Naive thymus-derived CD4-positive, alpha-beta T cell (primary cell): ENCODE measurements at places on chromosomes 1 and 21. TPM values are rescaled to one million over a fixed set of nuclear protein-coding genes. Genes with fewer than 3 reads are reported as not detected.

The TSHB gene
- not detected for total RNA-seq

The RGL1 gene
- 6.2 TPM for total RNA-seq

The CFAP126 gene
- not detected for total RNA-seq

The PSRC1 gene
- total RNA-seq: 16.1 and 17.3 TPM in 2 replicates

The CD53 gene
- 237 TPM for total RNA-seq
